ENCODE measurements at places on chromosomes 5 and 9.
A peak's percentile ranks its signal among the peaks of the same experiment; 100 is the strongest.

DNA sequence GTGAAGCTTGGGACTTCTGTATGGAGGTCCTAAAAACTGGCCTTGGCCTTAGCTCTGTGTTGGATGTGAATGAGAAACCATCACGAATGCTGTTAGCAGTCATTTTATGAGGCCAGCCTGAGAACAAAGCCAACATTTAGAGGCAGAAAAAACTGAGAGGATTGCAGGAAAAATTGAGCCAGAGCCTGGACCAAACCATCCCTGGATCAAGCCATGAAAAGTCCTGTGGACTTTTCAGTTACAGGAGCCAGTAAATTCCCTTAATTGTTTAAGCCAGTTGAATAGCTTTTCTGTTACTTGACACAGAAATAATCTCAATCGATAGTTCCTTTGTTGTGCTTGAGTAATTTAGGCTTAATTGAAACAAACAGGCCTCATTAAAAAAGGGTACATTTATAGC lies 42.6 kb upstream of the SPATA31D4 start:
- no peak for DNase-seq

DNA sequence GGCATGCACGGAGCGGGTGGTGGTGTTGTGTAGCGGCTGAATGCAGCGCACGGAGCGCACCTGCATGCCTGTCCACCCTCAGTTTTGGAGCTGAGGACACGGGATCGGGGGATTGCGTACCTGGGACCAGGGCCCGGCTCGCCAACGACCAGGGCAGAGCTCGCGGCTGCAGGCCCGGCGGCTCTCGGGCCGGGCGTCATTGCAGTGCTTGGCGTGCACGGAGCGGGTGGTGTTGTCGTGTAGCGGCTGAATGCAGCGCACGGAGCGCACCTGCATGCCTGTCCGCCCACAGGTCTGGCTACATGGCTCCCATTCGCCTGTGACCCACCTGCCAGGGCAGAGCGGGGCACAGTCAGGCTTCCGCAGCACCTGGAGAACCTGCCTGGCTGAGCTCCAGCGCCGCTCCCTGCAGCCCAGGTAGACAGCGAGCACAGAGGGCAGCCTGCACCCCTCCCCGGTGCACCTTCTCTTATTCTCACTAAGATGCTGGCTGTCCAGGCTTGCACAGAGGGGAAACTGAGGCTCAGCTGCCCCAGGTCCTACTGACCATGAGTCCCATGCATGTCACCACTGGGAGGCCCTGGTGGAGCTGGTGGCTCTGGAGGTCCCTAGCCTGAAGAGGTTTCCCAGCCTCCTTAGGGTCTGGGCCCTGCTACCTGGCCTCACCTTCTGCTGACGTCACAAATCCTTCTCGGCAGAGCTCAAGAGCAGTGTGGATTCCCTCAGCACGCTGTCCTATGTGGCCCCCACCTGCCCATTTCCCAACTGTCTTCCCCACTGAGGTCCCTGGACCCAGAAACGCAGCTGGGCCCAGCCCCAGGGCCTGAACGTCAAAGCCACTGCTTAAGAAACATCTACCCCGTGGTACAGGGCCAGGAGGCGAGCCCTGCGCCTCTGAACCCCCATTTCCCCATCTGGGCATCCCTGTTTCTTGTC lies 64.9 kb downstream of the ZNF354C start:
- DNase-seq, result peak; percentile 10

DNA sequence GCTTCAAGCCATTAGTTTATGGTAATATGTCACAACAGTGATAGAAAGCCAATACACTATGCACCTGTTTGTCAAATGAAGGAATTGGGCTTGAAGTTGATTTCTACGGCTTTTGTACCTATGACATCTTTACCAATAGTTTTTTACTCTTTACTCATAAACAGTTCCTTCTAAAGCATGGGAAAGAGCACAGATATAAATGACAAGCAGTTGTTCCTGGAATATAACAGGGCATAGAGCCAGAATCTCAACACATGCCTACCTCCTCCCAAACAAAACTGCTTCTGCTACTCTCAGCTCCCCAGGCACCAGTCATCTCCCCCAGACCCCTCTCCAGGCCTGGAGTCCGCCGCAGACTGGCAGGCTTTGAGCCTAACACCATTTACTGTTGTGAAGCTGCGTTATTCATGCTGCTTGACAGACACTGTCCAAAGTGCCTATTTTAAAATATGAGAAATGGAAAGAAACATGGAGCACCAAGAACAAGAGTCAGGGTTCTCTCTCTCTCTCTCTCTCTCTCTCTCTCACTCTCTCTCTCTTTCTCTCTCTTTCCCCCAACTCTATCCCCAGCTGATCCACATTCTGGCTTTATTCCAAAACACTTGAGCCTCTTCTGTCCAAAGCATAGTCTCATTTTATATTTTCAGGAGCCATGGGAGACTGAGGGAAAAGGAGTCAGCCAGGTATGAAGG lies 111.6 kb downstream of the ADRB2 start:
- DNase-seq, result no peak

DNA sequence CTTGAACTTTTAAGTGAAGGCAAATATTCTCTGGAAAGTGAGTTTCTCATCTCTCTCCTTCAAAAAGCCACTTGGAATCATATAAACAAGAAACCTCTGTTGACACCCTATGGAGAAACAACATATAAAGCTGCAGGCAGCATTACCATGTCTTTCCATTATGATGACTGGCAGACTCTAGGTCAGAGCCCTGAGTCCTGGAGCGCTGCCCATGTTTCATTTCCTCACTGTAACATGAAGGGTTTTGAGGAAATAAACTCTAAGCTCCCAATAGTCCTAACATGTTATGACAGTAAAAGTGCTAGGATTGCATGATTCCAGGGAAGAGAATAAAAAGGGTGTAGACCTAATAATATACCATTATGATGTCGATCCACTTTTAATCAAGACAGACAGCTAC lies 220.6 kb downstream of the CTNND2 start:
- DNase-seq, result peak; percentile 29

DNA sequence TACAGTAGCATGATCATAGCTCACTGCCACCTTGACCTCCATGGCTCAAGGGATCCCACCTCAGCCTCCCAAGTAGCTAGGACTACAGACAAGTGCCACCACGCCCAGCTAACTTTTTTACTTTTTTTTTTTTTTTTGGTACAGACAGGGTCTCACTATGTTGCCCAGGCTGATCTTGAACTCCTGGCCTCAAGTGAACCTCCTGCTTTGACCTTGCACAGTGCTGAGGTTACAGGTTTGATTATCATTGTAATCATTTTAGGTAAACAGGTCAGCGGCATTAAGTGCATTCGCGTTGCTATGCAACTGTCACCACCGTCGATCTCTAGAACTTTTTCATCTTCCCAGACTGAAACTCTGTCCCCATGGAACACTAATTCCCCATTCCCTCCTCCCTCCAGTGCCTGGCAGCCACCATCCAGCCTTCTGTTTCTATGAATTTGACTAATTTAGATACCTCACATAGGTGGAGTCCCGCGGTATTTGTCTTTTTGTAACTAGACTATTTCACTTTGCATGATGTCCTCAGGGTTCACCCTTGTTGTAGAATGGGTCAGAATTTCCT lies 5.8 kb upstream of the CARD19 start:
- DNase-seq, result no peak

DNA sequence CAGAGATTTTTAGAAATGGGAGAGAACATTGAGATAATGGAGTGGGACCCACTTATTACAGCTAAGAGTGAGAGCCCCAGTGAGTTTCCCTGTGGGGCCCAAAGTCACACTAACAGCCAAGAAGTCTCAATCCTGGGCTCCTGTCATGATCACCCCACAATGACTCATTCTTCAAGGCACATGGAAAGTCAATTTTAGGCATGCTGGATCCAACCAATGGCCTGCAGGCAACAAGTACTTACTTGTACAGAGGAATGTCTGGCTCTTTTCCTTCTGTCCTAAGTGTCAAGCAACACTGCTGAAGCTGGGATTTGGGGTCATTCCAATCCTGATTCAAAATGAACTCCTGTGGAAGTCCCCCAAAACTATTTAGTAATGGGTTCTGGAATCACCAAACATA lies 123.1 kb downstream of the DROSHA start:
- no peak for DNase-seq

DNA sequence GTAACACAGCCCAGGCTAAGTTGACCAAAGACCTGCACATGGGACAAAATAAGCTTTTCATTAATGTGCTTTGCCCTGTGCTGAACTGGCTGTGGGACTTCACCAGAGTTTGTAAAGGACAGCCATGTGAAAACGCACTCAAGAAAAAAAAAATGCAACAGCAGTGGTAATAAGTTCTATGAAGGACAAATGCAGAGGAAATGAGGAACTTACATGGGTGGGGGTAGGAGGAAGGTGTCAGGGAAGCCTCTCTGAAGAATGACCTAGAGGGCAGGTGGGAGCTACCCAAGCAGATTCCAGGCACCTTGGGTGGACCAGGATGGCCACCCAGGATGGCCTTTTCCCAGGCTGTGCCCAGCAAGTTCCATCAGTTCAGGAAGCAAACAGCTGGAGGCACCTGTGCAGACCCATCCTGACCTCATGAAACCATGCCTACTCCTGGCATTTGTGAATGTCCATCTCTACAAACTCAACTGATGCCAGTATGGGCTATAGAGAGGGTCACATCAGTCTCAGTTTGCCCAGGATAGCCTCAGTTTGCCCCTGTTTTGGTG lies 6.7 kb upstream of the PHF2 start:
- DNase-seq, result no peak

DNA sequence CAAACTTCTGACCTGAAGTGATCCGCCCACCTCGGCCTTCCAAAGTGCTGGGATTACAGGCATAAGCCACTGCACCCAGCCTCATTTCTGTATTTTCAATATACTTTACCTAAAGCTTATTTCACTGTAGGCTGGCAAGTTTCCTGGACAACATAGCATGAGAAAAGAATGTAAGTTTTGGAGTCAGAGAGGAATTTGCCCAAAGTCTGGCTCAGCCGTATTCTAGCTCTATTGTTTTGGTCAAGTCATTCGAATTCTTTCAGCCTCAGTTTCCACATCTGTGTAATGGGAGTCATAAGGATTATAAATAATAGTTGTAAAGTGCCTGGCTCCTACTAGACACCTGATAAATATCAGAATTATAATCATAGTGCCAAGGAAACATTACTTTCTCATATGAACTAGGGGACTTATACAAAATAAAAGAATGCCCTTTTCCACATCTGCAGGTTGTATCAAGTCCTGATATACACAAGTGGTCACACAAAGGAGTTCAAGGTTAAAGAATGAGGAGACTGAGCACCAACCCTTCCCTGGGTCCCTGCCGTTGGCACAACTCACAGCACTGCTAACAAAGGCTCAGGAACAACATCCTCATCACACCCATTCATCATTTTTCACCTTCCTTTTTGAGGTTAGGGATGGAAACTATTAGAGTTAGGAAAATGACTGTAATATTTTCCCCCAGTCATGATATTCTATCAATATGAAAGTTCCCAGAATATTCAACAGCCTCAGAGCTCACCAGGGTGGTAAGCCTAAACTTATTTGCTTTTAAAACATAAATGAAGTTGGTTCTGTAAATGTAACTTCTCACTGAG lies 34.6 kb upstream of the RAI14 start:
- DNase-seq, result no peak

DNA sequence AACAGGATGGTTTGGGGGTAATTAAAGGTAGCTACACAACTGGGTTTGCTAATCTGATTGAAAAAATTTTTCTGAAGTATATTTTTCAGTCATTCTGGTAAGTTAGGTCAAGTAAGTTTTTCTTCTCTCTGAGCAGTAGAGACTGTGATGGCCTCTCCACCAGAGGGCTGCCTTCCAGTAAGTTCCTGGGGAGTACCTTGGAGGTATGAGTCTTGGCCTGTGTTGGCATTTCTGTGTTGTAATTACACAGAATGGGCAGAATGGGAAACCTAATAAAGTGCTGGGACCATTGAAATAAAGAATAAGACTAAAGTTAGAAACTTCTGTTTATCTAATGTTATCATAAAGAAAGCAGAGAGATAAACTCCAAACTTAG lies 430.8 kb downstream of the ARHGEF28 start:
- DNase-seq, result peak; percentile 51

GRCh38 chr5:45376417-45376816 lies 319.8 kb downstream of the HCN1 start:
- no peak for DNase-seq

DNA sequence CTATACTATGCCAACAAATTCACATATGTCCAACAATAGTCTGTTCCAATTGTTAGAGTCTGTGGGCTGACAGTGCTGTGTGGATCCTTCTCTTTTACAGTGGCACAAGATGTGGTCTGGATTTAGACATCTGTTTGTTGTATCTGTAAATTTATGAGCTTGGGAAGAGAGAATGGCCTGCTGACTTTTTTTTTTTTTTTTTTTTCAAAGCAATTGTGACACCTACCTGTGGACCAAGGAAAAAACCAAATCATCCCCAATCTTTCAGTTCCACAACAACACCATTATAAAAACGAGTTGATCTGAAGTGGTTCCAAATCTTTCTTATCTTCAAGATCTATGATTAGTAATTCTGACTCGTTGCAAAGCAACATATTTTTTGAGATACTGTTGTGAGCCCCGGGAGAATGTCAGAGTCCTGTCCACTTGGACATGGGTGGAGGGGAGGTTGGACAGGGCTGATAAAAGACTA lies 4.9 kb downstream of the IRX2 start:
- no peak for DNase-seq
